ENCODE measurements at places on chromosomes 11 and 22.

GRCh38 chr11:120605469-120605868 is 93.9 kb downstream of the GRIK4 start:
- no peak for DNase-seq

- DNase-seq = no peak
Observed at GRCh38 chr11:106420048-106420665, 342.7 kb downstream of the AASDHPPT start.

- DNase-seq = no peak
Observed at GRCh38 chr11:129302386-129303101, 73.1 kb upstream of the BARX2 start.

DNA sequence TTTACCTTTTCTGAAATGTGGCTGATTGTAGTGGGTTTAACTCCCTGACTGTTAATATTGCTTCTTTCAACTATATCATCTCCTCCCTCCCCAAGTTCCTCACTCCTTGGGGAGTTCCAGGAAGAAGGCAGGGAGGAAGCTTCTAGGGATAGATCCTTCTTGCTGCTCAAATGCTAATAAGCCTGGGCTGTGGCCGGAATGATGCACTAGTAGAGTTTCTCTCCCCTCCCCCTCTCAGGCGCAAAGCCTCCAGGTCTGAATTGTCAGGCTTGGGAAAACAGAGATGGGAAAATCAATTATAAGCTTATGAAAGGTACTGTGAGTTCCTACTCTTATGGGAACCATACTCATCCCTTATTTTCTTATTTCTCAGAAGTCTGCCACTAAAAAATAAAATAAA is 30.8 kb downstream of the FEZ1 start:
- DNase-seq = no peak

GRCh38 chr22:25100948-25101347 is 98.7 kb upstream of the CRYBB3 start:
- DNase-seq = no peak

DNA sequence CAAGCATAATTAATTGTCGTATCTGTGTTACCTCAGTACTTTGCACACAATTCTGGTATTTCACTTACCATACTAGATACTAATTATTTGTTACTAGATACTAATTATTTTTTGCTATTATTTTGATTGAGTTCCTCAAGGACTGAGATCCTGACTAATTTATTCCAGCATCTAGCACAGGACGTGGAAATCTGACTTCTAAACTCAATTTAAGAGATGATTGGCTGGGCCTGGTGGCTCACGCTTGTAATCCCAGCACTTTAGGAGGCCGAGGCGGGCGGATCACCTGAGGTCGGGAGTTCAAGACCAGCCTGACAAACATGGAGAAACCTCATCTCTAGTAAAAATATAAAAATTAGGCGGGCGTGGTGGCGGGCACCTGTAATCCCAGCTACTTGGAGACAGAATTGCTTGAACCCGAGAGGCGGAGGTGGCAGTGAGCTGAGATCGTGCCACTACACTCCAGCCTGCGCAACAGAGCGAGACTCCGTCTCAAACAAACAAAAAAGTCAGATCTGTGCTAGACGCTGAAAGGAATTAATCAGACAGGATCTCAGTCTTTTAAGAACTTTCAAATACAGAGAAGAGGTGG is 527 bp upstream of the MRPL48 start:
- no peak for DNase-seq

All from left colon (tissue), 2 donors.